Left kidney (tissue), 8 donors: ENCODE measurements at places on chromosomes 2 and 18.

- no peak for DNase-seq
These were observed 224.2 kb downstream of the ALK start for GRCh38 chr2:29697181-29697580.

GRCh38 chr2:115160531-115161080 lies 718.2 kb downstream of the DPP10 start:
- no peak for DNase-seq

DNA sequence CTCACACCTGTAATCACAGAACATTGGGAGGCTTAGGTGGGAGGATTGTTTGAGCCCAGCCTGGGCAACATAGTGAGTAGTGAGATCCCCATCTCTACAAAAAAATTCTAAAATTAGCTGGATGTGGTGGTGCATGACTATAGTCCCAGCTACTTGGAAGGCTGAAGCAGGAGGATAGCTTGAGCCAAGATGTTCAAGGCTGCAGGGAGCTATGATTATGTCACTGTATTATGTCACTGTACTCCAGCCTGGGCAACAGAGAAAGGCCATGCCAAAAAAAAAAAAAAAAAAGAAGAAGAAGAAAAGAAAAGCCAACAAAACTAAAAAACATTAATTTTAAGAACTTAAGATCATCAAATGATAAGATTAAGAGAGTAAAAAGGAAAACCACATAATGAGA lies 17.4 kb upstream of the NCOA1 start:
- no peak for DNase-seq

GRCh38 chr2:112154246-112155117 lies 16.3 kb downstream of the FBLN7 start:
- DNase-seq, result no peak

- no peak for DNase-seq
These were observed 17.9 kb downstream of the ITGAV start for GRCh38 chr2:186607660-186608324.

DNA sequence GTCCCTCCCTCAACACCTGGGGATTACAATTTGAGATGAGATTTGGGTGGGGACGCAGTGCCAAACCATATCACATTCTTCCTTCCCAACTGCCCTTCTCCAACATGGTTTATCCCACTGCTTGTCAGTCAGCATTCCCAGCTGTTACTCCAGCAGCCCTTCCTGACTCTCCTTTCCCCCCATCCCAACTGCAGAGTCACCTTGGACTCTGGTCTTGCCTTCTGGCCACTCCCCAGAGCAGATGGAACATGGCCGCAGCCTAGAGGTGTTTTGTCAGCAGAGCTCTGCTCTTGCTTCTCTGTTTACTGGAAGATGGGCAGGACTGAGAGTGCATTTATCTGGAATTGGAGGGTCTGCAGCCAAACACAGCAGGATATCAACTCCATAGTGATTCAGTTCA lies 51.2 kb upstream of the MEX3C start:
- no peak for DNase-seq

- DNase-seq, result no peak
These were observed 116.7 kb downstream of the LPIN1 start for GRCh38 chr2:11863103-11863502.

DNA sequence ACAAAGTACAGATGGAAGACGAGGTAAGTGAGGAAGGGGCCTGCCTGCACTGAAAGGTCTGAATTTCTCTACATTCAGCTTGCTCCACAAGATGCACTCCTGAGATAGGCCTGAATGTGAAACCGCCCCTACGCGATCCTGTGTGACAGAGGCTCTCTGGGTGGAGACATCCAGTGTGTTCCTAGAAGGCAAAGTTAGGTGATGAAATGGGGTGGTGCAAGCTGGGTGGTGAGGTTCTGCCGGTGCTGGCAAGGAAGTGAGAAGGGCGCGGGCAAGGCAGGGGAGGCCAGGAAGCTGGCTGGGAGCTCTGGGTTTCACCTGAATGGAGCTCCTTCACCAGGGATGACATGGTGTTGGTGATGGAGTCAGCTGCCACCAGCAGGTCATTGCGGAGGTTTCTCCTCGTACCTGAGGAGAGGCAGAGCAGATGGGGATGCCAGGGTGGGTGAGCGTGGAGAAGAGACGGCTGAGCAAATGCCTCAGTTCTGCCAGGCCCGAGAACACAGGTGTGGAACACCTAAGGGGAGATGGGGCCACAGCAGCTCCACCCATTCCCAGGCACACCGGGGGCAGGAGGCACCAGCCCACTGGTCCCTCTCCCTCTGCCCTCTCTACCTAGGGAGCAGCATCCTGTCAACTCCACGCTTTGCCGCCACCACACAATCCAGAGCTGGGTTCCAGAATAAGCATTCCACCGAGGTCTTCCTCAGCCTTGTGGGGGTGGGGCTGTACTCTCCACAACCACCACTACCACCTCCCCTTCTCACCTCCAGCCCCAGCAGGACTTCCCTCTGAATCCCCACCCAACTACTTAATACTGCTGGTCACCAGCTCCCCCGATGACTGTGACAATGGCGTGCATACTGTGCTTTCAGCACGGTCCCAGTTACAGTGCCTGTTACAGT lies 45.5 kb upstream of the DNMT3A start:
- DNase-seq, result no peak

GRCh38 chr18:62717925-62718800 lies 2.8 kb downstream of the PHLPP1 start:
- peak; percentile 22 for DNase-seq

DNA sequence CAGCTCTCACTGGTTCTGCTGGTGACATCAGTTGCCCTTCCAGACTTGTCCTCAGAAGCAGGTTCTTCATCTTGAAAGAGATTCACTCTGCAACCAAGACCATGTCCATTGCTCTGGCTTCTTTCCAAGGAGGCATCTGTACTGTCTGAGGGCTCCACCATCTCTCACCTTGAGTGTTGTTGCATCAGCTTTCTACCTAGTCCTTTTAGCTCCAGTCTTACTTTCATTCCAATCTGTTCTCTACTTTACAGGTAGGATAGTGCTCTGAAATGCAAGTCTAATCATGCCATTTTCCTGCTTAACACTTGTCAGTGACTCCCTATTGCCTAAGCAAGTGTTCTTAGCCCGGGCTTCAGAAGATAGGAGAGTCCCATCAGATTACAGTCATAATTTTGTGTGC lies 117.7 kb downstream of the EN1 start:
- DNase-seq, result no peak

- no peak for DNase-seq
These were observed 11.8 kb downstream of the CYRIA start for GRCh38 chr2:16653799-16654198.

DNA sequence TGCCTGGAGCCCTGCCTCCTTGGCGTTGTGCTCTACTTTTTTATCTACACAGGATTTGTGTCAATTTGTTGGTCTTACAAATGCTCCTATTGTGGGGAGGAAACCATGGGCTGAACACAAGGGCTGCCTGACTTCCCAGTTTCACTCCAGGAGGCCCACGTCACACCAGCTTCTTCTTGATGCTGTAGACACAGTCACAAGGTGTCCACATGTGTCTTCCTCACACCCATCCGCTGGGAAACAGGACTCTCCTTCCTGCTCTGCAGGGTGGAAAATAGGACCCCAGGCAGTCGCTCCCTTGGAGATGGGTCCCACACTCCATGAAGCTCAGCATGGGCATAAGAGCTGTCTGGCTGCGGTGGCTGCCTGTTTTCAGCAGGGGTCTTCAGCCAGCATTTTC lies 468.2 kb downstream of the EPHA4 start:
- DNase-seq, result no peak
